ENCODE measurements at places on chromosomes 7 and 10.
A peak's percentile ranks its signal among the peaks of the same experiment; 100 is the strongest.

DNA sequence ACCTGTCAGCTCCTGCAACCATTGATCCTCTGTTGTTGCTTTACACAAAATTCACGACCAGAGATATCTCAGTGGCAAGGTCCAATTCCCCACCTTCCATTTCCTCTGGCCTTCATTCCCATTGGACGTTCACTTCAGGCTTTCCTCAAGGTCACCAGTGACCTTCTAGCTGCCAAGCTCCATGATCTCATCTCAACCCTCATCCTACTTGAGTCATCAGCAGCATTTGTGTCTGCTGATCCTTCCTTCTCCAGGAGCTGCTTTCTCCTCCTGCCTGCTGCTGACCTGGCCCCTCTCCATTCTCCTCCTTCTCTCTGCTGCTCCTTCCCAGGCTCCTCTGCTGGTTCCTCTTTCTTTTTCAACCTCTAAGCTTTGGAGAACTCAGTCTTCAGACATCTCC is 66.2 kb upstream of the C10orf90 start:
- no peak for DNase-seq

DNA sequence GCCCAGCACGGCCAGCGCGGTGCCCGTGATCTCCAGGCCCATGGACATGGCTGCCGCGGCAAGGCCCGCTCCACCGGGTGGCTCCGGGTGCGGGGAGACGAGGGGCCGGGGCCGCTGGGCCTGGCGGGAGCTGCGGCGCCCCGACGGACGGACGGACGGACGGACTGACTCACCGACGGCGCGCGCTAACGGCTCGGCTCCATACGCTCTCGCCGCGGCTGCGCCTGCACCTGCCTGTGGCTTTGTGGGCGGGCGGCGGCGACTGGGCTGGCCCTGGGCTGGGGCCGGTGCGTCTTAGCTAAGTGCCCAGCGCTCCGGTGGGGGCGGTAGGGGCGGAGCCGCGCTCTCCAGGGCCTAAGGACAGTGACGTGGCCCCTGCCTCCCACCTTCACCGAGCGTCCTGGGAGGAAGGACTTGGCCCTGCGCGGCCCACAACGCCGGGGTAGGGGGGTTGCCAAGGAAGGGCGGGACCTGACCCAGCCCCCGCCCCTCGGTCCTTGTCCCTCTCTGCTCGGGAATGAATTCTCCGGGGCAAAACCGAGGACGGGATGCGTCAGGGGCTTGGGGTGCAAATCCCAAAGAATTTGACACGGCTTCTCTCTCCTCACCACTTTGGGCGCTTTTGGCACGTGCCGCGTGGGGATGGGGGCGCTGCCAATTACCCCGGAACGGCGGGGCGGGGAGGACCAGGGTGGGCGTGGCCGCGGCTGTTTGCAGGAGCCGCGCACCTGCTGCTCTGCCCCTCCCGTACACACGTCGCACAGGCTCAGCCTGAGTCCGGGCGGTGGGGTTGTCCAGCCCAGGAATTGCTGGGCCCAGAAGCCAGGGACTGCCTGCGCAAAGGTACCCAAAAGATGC is at the start of gene CLDN3:
CLDN3 (minus strand) TSS at position 269 of the 858 bp plus-strand sequence; CDS start at position 48, 221 bp downstream.
- DNase-seq: peak; percentile 90

GRCh38 chr10:14438057-14438456 is 107.3 kb upstream of the FRMD4A start:
- DNase-seq: no peak

DNA sequence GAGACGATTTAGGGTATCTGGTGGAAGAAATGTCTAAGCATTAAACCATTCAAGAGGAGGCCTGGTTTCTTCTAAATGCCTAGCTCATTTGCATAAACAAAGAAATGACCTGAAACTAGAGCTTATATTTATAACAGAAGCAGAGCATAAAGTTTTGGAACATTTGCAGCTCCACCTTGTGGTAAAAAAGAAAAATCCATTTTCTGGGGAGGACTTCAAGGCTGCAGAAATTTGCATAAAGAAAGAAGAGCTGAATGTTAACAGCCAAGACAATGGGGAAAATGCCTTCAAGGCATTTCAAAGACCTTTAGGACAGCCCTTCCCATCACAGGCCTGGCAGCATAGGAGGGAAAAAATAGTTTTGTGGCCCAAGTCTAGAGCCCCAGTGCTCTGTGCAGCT is 362.0 kb downstream of the ZNF248 start:
- DNase-seq: peak; percentile 27

DNA sequence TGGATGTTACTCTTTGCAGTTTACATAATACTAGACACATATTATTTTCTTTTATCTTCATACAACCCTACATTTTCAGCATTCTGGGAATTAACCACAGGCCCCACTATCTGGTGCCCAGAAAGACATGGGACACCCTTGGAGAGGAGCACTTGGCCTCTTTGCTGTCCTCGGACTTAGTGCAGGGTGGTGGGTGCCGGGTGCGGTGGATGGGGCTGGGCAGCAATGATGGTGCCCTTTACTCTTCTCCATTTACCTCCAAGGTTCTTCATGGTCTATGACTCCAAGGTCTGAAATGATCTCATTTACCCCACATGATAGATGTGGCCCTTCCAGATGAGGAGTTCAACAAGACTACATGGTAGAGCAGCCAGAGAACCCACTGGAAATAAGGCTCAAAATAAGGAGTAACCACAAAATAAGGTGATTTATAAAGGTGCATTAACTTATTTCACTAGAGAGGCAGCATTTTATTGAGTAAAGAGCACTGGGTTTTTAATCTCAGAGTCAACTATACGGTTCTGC is 56.2 kb upstream of the IGFBP3 start:
- no peak for DNase-seq

DNA sequence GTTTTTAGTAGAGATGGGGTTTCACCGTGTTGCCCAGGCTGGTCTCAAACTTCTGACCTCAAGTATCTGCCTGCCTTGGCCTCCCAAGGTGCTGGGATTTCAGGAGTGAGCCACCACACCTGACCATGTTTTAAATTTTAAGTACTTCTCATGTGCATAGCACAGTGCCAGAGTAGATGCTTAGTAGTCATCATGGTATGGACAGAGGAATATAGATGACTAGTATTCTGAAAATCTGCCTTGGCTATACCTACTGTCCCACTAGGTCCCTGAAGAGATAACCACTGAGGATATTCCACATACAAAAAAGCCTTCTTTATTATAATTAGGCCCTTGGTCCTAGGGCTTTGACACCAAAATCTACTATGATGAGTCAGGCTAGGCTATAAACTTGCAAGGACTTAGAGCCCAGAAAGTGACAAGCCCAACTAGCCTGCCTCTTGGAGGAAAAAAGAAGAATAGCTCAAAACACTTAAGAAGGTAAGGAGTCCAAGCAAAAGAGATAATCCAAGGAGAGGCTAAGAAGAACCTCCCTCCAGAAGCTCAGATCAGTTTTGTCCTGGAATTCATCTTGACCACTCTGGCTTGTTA is 34.0 kb downstream of the LUC7L2 start:
- no peak for DNase-seq

GRCh38 chr10:119425881-119426170 is 116.7 kb downstream of the RGS10 start:
- no peak for DNase-seq

GRCh38 chr7:26861050-26861449 is 3.3 kb downstream of the SKAP2 start:
- no peak for DNase-seq

DNA sequence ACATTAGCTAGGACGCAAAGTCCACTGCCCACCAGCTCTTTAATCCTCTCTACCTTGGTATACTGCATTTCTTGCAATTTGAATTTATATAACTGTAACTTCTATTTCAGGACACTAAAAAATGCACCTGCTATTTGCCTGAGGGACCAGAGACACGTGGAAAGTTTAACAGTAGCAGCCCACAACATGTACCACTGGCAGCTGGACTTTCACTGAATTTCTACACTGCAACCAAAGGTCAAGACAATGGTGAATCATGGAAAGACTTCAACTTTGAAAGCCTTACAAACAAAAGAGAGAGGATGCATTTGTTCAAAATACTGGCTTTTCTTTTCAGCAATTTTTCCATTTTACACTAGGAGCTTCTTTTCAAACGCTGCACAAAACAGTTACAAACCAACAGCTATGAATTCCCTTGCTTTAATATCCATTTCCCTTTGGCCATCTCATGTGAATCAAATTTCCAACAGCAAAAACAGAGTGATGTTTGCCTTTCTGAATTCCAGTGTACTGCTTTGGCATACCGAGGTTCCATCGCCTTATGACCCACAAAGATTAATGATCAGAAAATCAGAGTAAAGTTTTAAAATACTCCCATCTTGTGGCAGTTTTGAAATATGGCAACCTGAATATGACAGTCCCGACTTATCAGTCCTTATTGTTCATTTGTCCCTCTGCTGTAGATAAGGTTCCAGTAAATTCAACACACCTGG is 29.9 kb upstream of the HNRNPH3 start:
- DNase-seq: peak; percentile 10

GRCh38 chr7:21107101-21107500 is 320.4 kb upstream of the SP8 start:
- DNase-seq: no peak

- no peak for DNase-seq
Measured at GRCh38 chr10:14605231-14605925, 169.3 kb downstream of the FAM107B start.

DNA sequence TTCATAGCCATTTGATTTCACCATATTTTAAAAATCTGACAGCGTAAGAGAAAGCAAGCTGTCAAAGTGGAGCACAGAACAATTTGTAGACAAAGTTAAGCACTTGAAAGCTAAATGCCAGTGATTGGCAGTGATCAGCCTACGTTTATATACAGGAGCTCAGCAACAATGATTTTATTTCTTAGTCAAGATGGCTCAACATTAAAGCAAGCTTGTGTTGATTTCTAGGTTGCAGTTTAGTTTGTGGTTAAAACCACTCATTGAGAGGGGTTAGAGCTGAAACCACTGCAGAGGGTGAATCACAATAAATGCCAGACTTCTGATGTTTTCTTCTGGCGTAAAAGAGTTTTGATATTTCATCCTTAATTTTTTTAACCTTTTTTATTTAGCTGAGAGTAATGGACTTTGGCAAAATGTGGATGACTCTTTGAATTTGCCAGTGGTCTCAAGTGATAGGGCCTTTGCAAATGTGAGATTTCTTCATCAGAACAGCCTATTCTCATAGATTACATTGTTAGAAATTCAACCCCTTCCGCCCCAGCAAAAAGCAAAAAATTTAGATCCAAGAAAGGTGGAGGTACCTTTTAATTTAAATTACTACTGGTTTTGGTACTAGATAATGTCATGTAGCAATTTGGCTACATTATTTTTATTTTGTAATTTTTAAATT is 73.8 kb downstream of the SHOC2 start:
- DNase-seq: no peak

GRCh38 chr10:109929501-109930219 is 6.3 kb upstream of the XPNPEP1 start:
- no peak for DNase-seq

DNA sequence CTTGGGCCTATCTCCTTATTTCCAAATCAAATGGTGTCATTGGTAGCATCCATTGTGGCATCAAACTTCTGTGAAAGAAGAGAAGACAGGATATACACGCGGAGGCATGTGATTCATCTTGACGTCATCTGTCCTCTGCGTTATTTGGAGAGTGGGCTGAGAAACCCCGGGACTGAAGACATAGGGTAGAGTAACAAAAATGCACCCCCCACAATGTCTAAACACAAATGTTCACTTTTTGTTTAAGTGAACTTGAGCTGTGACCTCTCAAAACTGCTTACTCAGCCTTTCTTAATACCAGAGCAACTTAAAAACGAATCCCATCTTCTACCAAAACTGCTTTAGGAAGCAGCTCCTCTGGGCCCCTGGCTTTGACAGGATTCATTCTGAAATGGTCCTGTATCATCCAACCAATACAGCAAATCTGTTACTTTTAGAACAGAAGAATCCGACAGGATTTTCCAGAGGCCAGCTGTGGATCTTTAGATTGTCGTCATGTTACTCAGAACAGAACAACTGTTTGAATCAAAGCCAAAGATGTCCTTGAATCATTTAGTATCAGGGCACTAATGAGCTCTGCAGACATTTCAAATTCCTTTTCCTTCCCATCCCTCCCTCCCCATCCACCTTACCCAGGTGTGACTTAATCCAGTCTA is 438.1 kb downstream of the SUGCT start:
- DNase-seq: no peak

DNA sequence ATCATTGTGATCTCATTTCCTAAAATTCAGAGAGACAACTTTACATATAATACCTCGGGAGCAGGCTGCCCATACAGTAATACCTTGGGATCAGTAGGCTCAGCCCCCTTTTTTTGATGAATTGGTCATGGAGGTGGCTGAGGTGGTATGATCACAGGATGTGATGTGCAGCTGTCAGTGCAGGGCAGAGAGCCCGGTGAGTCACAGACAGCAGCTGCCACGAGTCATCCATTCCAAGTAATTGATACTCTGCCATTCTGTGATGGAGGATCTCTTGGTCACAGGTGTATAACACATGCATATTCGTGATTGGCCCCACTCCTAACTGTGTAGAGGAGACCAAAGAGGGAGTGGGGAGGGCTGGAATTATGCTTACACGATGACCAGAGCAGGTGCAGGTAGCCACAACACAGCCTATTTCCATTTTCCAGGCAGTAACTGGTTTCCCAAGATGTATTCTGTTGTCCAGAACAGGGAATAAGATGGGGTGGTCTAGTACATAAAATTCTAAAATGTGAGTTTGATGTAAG is 14.1 kb downstream of the NRCAM start:
- DNase-seq: no peak

- no peak for DNase-seq
Measured at GRCh38 chr10:118955951-118956801, 73.3 kb upstream of the NANOS1 start.

GRCh38 chr7:100673942-100674410 is 436 bp downstream of the GNB2 start:
- DNase-seq: no peak

- no peak for DNase-seq
Measured at GRCh38 chr10:61606959-61607907, 55.5 kb upstream of the CABCOCO1 start.

- DNase-seq: no peak
Measured at GRCh38 chr7:43533801-43534479, 49.0 kb upstream of the STK17A start.

DNA sequence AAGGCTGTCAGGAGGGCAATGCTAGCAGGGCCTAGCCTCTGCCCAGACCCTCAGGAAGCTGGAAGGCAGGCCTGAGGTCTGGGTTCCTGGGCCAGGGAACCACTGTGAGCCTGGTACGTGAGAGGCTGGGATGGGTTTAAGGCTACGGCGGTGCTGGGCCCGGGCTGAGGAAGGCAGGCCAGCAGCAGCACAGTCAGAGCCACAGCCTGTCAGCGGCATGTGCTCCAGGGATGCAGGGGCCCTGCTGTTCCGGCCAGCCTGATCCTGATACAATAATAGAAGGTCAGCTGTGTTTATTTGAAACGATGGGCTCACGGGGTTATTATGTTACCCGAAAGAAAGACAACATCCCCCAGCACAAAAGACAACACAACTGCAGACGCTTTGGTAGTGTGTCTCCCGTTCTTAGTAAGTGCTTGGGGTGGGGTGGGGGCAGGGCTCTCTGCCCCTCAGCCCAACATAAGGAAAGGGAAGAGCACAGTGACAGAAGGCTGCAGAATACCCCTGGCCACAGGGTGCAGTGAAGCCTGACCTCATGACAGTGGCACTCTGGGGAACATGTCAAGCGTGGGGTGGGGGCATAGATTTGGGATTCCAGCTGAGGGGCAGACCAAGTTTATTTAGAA is 95.0 kb downstream of the COL13A1 start:
- no peak for DNase-seq

Measured in HAP-1 (cell line).